ENCODE measurements at places on chromosomes 11 and 22. TPM values are rescaled to one million over a fixed set of nuclear protein-coding genes. Genes with fewer than 3 reads are reported as not detected.

OTOG gene
- total RNA-seq = not detected

KDM4E gene
- total RNA-seq = not detected

CDCA5 gene
- 31.8 TPM for total RNA-seq

FXYD6 gene
- total RNA-seq = not detected

GRIA4 gene
- total RNA-seq = not detected

KRTAP5-8 gene
- not detected for total RNA-seq

OR8H3 gene
- total RNA-seq = not detected

OR5M10 gene
- total RNA-seq = not detected

DNA sequence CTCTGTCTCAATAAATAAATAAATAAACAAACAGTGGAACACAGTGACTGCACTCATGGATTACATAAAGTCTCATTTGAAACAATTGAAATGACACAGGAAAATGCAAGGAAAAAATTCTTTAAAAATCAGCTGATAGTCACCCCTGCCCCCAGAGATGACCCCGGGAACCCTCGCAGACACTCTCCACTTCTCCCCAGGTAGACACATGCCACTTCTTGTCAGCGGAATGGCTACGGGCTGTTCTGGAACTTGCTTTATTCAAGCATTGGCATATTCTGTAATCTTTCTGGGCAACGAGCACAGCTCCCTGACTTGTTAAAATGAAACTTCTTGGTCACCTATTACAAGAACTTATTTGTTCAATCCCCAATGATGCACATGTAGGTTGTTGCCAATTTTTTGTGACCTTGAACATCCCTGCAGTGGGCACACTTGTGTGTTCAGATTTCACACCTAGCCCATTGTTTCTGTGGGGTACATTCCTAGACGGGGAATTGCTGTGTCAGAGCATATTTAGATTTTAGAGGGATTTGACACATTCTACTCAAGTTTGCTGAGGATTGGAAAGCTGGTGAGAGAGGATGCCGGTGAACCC, 32.8 kb downstream of the MYEOV start:
- peaks cover under 1% of the 10 kb centered on the region for H3K27me3 ChIP-seq
- peaks cover 35% of the 10 kb centered on the region for H3K36me3 ChIP-seq
- no peak for DNase-seq
- H3K4me1 ChIP-seq = peaks cover 32% of the 10 kb centered on the region

- DNase-seq = no peak
- H3K27ac ChIP-seq = no peak overlapping the region
- H3K4me1 ChIP-seq = peaks cover 15% of the 10 kb centered on the region
- no peak overlapping the region for H3K4me3 ChIP-seq
Observed at GRCh38 chr11:44593251-44593650, 27.8 kb downstream of the CD82 start.

DNA sequence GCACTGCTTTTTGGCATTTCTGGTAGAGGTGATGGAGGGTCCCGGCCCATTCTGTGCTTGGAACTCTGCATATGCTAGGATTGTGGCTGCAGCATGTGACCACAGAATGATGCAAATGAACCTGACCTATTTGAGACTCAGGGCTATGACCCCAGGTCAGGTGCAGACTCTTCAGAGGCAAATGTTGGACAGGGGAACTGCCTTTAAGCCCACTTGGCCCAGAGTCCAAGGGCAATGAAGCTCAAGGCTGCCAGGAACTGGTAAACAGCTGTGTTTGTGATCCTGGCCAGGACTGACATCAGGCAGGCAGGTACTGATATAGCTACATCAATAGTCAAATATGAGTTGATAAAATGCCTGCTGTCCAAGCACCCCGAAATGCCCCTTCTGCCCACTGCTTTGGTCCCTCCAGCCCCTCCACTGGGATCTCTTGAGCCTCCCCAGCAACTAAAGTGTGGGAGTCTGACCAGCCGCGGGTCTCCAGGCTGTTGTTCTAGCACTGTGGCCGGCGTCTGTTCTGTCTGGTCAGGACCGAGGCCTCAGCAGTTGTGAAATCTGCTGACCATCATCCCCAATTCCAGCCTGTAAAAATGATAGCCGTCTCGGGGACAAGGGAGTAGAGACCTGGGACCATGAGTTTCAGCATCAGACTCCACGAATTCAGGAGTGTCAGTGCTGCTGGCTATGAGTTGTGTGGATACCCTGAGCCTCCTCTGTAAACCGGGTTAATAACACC, 82.4 kb upstream of the EIF3D start:
- DNase-seq = no peak
- H3K4me1 ChIP-seq = peaks cover 11% of the 10 kb centered on the region
- no peak overlapping the region for H3K27ac ChIP-seq
- no peaks in the 10 kb centered on the region for H3K36me3 ChIP-seq

- H3K4me3 ChIP-seq = no peak overlapping the region
- DNase-seq = peak; percentile 22
- peaks cover 34% of the 10 kb centered on the region for H3K27me3 ChIP-seq
- H3K36me3 ChIP-seq = no peaks in the 10 kb centered on the region
- no peaks in the 10 kb centered on the region for H3K4me1 ChIP-seq
Observed at GRCh38 chr11:64650923-64651523, 60.0 kb downstream of the SLC22A12 start.

DNA sequence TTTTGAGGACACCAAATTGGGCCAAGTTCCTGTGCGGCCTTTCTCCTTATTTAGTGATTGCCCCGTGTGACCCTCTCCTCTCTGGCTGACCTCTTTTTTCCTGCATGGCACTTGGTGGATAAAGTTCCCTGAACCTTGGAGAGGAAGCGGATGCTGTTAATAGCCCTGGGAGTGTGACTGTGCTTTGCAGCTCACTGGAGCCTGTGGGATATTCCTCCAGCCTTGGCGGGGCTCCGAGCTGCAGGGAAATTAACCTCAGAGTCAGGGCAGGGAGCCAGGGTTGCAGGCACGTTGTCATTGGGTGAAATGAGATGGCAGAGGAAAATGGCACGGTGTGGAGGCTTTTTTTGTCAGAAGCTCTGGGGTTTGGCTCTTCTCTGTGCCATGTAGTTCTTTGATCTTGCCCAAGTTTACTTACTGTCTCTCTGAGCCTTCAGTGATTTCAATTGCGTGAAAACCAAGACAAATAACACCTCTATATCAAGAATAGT, 965 bp downstream of the OR9Q1 start:
- H3K36me3 ChIP-seq = no peaks in the 10 kb centered on the region
- peak overlapping the region; percentile 54 for H3K27ac ChIP-seq
- H3K4me3 ChIP-seq = peak overlapping the region; percentile 50

DNA sequence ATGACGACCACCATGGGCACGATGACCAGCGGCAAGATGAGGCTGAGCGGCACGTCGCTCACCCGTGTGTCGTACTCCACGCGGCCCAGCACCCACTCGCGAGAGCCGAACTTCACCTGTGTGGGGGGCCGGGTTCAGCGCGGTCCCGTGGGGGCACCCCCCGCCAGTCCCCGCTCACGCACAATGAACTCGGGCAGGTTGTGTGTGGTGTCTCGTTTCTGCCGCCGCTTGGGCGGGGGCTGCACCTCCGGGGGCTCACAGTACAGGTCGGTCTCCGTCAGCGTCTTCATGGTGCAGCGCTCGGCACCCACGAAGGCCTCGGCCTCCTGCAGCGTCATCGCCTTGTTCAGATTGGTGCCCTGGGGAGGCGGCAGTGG, 11.2 kb upstream of the MAPK11 start:
- peaks cover 16% of the 10 kb centered on the region for H3K27me3 ChIP-seq
- H3K4me1 ChIP-seq = peaks cover 5% of the 10 kb centered on the region
- H3K36me3 ChIP-seq = peaks cover 15% of the 10 kb centered on the region
- no peak overlapping the region for H3K4me3 ChIP-seq
- no peak for DNase-seq

DNA sequence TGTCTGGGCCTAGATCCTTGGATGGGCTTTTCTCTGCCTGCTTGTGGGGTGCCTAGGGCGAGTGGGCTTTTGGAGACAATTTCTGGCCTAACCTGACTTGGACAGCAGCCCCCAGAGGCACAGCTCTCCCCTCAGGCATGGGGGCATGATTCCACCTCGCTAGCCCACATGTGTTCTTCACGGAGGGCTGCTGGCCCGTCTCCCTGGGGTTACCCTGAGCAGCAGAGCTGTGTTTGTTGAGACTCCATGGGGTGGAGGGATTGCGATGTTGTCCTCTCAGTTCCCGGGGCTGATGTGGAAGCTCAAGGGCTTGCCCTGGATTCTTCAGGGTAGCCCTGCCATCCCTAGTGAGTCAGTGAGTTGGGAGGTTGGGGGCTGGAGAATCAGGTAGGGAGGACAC, 2.4 kb upstream of the LRRC75B start:
- peaks cover 3% of the 10 kb centered on the region for H3K27me3 ChIP-seq
- no peaks in the 10 kb centered on the region for H3K4me1 ChIP-seq
- H3K27ac ChIP-seq = no peak overlapping the region
- H3K36me3 ChIP-seq = no peaks in the 10 kb centered on the region

- H3K36me3 ChIP-seq = no peaks in the 10 kb centered on the region
- no peaks in the 10 kb centered on the region for H3K27me3 ChIP-seq
- DNase-seq = no peak
- no peak overlapping the region for H3K4me3 ChIP-seq
- H3K4me1 ChIP-seq = no peaks in the 10 kb centered on the region
Observed at GRCh38 chr11:84685976-84686375, 941.2 kb downstream of the DLG2 start.

GRCh38 chr11:94196363-94196762, 67.7 kb downstream of the PANX1 start:
- no peak overlapping the region for H3K4me3 ChIP-seq
- peaks cover 63% of the 10 kb centered on the region for H3K4me1 ChIP-seq
- H3K27ac ChIP-seq = no peak overlapping the region
- DNase-seq = no peak
- no peaks in the 10 kb centered on the region for H3K36me3 ChIP-seq
- no peaks in the 10 kb centered on the region for H3K27me3 ChIP-seq

GRCh38 chr11:81033779-81034540, 1593.1 kb upstream of the TENM4 start:
- no peak for DNase-seq
- H3K4me3 ChIP-seq = no peak overlapping the region
- H3K27ac ChIP-seq = no peak overlapping the region
- no peaks in the 10 kb centered on the region for H3K27me3 ChIP-seq

DNA sequence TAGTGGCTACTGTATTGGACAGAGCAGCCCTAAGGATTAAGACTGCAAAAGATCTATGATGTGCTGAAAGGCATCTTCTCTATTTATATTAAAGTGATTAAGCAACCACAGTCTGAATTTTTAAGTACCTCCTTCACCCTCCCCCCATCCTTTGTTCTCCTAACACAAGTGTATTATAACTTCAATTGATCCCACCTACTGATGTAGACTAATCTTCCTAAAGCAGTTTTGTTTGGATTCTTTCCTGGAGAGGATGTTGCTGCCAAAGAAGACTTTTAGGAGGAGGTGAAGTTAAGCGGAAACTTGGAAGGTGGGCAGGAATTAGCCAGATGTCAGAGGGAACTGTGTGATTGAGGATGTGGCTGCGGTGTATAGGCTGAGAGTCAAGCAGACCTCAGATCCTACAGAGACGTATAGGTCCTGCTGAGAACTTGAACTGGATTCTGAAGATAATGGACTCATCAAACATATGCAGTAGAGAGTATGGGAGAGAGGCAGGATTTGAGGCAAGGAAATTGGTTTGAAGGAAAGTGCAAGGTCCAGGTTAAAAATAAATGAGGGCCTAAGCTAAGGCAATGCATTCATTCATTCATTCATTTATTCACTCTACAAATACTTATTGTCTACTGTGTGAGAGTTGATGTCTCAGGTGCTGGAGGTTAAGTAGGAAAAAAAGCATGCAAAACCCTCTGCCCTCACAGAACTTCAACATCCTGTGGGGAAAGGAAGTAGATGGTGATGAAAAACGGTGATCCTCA, 5.2 kb upstream of the RASSF10 start:
- no peak overlapping the region for H3K4me3 ChIP-seq
- peaks cover 49% of the 10 kb centered on the region for H3K27me3 ChIP-seq
- no peak for DNase-seq
- no peak overlapping the region for H3K27ac ChIP-seq
- H3K4me1 ChIP-seq = no peaks in the 10 kb centered on the region

DNA sequence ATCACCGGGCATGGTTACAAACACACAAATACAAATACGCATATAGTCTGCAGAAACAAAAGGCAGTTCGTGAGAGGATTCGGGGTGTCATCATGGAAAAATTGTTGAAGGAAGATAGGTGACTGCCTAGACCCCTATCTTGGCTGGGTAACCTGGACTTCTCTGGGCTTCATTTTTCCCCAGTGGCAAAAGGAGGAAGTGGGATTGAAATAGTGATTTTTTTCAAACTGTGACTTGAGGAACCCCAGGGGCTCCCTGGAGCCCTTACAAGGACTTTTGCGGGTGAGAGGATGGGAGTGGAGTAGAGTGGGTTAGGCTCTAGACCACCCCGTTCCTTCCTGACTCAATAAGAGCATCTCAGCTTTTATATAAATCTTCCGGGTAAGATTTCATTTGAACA, 1.0 kb upstream of the ELF5 start:
- no peaks in the 10 kb centered on the region for H3K36me3 ChIP-seq
- H3K4me3 ChIP-seq = no peak overlapping the region
- H3K4me1 ChIP-seq = no peaks in the 10 kb centered on the region

DNA sequence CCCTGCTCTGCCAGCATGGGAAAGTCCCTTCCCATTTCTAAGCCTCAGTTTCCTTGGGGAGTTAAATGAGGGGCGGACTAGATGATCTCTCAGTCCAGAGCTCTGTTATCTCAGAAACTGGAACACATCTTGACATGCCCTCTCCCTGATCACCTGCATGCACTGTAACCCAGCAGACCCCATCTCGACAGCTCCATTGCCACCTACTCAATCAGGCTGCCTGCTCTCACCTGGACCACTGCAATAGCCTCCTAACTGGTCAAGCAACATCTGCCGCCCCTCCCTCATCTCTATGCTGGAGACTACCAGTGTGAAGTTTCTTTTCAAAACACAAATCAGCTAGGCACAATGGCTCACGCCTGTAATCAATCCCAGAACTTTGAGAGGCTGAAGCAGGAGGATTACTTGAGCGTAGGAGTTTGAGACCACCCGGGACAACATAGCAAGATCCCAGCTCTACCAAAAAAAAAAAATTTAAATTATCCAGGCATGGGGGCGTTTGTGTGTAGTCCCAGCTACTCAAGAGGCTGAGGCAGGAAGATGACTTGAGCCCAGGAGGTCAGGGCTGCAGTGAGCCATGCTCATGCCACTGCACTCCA, 22.2 kb downstream of the LRRC55 start:
- H3K4me3 ChIP-seq = no peak overlapping the region
- no peak overlapping the region for H3K27ac ChIP-seq
- peaks cover 17% of the 10 kb centered on the region for H3K4me1 ChIP-seq

Data from HFFc6 (cell line).